Tongue (tissue), 3 donors: ENCODE measurements at places on chromosomes 1 and 21. TPM values are rescaled to one million over a fixed set of nuclear protein-coding genes. Genes with fewer than 3 reads are reported as not detected.

GRCh38 chr1:66777831-66778230 lies 23.2 kb downstream of the INSL5 start:
- no peak for DNase-seq

DNA sequence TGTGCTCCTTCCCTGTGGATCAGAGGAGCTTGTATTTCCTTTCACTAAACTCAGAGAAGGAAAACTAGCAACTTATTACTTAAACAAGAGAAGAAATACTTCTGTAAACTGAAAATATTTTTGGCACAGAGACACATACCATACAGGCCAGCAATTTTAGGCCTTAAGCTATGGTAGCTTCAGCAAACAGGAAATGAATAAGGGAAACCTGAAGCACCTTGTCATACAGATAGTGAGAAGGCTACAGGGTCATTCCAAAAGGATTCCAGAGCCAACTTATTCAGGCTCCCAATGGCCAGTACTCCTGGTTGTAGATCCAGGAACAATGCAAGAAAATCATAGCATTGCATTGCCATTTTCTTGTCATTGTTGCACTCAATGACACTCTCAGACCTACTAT lies 9.1 kb upstream of the KYAT3 start:
- no peak for DNase-seq

DNA sequence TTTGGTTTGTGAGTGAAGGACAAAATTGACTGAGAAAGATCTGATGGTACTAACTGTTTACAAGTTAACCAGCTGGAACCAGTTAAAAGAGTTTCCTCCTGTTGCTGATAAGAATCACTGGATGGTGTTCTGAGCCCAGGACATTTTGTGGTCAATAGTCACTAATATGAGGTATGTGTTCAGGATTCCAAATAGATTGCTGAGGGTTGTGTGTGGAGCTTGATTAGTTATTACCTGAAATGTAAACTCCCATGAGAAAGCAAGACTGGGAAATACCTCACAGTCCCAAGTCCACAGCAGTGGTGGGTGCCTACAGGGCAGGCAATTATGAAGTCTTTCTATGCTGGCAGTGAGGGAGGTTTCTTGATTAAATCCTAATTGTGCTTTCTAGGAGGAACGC lies 164.6 kb downstream of the DNM3 start:
- no peak for DNase-seq

DNA sequence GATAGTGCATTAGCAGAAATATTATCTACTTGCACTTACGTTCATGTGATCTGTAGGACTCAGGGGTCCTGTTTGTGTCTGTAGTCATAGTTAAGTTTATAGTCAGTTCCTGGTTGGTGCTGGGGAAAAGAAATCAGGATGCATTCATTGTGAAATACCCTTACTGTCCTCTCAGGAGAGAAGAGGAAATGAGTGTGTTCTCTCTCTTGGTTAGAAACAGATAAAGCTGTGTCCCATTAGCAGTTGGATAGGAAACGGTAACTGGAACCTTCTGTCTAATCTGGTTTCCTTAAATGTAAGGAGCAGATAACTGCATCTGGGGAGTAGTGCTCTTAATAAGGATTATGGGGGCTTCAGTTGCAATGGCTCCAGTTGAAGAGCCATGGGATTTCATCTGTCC lies 8.9 kb downstream of the SDCCAG8 start:
- DNase-seq, result no peak

DNA sequence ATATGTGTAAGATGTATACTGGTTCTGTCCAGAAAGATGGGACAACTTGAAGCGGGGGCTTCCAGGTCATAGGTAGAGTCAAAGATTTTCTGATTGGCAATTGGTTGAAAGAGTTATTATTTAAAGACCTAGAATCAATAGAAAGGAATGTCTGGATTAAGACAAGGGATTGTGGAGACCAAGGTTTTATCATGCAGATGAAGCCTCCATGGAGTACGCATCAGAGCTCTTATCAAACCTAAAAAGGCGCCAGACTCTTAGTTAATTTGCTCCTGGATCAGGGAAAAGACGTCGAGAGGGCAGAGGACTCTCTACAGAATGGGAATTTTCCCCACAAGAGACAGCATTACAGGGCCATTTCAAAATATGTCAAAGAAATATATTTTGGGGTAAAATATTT lies 23.7 kb upstream of the ETV3 start:
- no peak for DNase-seq

DNA sequence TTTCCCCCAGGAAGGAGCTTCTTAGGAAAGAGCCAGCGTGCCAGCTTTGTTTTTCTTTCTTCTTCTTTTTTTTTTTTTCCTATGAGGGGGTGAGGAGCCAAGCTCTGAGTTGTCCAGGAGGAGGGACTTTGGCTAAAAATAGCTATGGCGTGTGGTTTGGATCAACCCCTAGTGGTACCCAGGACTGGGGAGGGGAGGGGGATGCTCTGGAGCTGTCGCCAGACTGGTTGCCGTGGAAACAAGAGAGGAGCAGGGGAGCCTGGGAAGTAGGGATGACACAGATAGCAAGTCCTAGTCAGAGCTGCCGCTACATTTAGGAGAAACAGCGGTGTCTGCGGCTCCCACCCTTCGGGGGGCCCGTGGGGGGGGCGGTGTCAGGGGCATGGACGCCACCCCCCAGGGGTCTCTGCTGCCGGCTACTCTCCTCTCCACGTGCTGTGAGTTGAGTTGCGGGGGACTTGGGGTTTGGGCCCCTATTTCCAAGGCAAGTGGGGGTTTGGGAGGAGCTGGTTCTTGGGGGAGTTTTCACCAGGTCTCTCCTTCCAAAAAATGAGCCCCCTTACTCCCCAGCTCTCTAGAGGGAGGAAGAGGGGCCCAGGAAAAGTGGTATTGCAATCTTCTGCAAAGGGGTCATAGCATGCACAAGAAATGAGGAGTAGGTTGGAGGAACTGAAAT lies at the start of gene KCNJ9:
Gene KCNJ9 (plus strand): TSS at position 278 of the 676 bp plus-strand sequence. CDS start 2,493 bp downstream, outside the sequence.
- DNase-seq, result no peak

DNA sequence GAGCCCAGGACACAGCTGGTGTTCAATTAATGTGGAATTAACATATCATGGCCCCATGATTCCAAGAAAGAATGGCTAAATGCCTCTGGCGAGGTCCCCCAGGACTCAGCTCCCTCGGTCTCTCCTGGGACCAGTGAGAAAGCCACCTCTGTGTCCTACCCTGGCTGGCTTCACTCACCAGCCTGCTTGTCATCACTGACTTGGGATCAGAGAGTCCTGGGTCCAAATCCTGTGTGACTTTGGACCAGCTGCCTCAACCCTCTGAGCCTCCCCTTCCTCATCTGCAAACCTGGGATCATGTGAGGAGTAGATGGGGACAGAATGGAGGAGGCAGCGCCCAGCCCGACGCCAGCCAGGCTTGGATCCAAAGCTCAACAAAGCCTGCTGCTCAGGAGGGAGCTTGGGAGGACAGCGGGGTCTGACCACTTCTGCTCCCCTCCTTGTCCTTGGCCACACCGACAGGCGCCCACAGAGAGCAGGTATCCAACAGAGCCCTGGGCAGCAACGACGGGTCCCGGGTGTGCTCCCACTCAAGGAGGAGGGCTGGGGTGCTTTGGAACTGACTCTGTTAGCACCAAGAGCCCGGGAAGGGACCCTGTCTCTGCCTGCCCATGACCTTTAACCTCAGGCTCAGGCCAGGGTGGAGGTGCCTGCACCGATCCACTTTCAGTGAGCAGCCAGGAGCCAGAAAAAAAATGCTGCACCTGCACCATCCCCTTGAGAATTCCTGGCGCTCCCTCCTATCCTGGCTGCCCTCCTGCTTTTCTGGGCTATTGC lies 3.2 kb downstream of the SH2D5 start:
- no peak for DNase-seq

Gene OXCT2
- total RNA-seq, result 0.51 TPM

Gene PCAT6
- total RNA-seq, result not detected

Gene EMC1
- total RNA-seq, result 38.2 TPM

Gene S100A7A
- not detected for total RNA-seq

Gene NKAIN1
- total RNA-seq, result 0.51 TPM
